ENCODE measurements at places on chromosomes 7 and 10.

DNA sequence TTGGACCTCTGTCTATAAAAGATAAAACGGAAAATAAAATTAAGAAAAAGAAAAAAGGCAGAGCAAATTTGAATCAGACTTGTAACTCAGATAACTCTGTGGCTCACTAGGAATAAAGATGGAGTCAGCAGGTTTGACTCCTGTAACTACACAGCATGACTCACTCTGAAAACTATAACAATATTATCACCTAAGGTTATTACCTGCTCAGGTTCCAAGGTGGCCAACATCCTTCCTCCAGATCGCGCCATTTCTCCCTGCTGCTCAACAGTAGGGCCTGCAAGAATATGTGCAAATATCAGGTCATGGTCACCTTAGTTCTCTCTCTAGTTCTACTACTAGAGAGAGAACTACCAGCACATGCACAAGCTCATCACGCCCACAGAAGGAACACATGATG lies 30.0 kb downstream of the ALDH18A1 start:
- DNase-seq: no peak

- no peak for DNase-seq
These were observed 32.9 kb upstream of the JCAD start for GRCh38 chr10:30092151-30092790.

DNA sequence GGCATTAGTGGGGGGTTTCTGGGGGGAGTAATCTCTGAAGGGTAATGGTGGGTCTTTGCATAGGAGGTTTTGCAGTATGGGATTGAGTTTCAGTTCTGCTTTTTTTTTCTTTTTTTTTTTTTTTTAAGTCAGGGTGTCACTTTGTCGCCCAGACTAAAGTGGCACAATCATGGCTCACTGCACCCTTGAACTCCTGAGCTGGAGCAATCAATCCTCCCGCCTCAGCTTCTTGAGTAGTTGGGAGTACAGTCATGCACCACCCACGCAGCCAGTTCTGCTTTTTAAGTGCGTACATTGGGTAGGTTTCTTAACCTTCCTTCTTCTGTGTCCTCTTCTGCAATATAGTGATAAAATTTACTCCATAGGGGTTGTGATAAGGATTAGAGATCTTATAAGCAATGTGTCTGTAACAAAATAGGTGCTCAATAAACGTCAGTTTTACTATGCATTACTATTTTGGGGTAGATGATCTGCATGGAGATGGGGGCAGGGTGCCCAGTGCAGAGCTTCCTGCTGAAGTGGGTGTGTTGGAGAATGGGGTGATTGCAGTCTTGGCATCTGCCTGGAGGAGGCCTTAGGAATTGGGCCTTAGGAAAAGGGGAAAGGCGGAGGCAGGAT lies 9.6 kb downstream of the KAZALD1 start:
- DNase-seq: peak; percentile 20

GRCh38 chr10:13703101-13703818 lies 116.5 kb downstream of the PRPF18 start:
- DNase-seq: no peak

DNA sequence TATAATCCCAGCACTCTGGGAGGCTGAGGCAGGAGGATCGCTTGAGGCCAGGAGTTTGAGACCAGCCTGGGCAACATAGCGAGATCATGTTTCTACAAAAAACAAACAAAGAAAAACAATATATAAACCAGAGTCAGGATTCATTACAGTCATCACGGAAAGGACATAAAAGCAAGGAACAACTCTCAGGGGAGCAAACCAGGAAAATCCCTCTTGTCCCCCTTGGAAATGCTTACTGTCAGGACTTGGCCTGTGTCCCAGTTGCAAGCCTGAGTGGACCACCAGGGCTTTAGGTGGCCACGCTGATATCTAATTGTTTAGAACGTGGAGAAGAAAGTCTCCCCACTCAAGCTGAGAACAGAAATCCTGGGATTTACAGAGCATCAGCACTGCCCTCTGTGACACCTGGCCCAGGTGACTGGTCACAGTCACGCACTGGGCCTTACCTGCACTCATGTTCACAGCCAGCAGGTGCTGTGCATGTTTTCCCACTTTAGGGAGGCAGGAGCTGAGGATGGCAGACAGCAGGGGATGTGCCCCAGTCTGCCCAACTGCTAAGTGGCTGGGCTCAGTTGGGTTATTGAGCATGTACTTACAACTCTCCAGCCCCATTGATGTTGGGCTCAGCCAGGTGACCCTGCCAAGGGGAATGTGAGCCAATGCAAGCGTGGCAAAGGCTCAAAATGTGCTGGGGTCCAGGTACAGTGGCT lies 60.9 kb downstream of the TMEM130 start:
- no peak for DNase-seq

- DNase-seq: no peak
These were observed 252.7 kb upstream of the MBL2 start for GRCh38 chr10:53025172-53025711.

DNA sequence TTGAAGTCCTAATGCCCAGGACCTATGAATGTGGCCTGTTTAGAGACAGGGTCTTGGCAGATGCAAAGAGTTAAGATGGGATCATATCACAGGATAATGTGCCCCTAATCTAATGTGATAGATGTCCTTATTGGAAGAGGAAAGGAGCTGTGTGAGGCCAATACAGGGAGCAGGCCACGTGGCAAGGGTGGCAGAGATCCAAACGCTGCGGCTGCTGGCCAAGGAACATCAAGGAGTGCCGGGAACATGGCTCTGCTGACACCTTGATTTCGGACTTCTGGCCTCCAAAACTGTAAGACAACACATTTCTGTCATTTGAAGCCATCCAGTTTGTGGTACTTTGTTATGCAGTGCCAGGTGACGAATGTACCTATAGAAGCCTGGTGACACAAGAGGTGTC lies 37.7 kb upstream of the EZH2 start:
- DNase-seq: no peak

DNA sequence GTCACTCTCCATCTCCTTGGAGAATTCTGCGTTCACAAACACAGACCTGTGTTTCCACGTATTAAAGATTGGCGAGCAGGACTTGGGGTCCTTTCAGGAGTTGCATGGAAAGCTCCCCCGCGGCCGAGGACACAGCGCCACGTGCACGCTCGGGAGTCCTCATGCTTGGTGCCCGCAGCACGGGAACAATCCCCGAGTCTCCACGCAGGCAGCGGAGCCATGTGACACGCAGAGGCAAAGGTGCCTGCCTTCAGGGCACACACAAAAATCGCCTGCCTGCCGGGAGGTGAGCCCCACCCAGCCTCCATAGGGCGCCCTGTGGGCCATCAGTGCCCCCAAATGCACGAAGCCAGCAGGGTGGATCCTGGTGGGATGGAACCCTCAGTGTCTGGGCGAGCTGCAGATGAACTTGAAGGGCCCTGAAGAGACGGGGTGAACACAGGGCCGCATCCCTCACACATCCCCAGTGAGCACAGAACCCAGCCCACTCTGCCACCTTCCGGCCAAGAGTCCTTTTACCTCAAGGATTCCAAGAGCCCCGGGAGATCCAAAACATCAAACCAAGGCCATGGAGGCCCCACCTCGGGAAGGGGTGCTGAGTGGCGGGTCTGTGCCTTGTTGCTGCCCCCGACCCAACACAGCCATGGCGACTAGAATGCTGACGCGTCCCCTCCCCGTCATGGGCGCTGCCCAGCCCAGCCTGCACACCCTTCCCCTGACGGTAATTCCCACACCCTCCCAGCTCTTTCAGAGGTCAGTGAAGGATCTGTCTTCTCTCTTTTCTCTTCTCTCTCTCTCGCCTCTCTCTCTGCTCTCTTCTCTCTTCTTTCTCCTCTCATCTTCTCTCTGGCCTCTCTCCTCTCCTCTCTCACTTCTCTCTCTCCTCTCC lies 55.9 kb downstream of the CFAP46 start:
- DNase-seq: no peak

GRCh38 chr10:77944519-77944918 lies 18.0 kb upstream of the DLG5 start:
- DNase-seq: no peak

- no peak for DNase-seq
These were observed 20.6 kb upstream of the CABCOCO1 start for GRCh38 chr10:61642150-61642571.

DNA sequence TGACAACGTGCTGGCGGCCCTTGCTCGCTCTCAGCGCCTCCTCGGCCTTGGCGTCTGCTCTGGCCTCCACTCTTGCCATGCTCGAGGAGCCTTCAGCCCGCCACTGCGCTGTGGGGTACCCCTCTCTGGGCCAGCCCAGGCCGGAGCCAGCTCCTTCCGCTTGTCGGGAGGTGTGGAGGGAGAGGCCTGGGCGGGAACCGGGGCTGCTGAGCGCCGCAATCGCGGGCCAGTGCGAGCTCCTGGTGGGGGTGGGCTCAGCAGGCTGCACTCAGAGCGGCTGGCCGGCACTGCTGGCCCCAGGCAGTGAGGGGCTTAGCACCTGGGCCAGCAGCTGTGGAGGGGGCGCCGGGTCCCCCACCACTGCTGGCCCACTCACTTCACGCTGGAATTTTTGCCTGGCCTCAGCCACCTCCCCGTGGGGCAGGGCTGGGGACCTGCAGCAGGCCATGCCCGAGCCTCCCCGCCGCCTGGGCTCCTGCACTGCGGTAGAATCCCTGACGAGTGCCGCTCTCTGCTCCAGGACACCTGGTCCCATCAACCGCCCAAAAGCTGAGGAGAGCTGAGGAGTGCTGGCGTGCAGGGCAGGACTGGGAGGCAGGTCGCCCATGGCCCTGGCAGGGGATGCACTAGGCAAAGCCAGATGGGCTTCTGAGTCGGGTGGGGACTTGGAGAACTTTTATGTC lies 372.2 kb upstream of the NRG3 start:
- DNase-seq: no peak

- no peak for DNase-seq
These were observed 273.6 kb upstream of the PODXL start for GRCh38 chr7:131829947-131830558.

GRCh38 chr7:97555857-97556421 lies 175.9 kb upstream of the TAC1 start:
- DNase-seq: no peak

DNA sequence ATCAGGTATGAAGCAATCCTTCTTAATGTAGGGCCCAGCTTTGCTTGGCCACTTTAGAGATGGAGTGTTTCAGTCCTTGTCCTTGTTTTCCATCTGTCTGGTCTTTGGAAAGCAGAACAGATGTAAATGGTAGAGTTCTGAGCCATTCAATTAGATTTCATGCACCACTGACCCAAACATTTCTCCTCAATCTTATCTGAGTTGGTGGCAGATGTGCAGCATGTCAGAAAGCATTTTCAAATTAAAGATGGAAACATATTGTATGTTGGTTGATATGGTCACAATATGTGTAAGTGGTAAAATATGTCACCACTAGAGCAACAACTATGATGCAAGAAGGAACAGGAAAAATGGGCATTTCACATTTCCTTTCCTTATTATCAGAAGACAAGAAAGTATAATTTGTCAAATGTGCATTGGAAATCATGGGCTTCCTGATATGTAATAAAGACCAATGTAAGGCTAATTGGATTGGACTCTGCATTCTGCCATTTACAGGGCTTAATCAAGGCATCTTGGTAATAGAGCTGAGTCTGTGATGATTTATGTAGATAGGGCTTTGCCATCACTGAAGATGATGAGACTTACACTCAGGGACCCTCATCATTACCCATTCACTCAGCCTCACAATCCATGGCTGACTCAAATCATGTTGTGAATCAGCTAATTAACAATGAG lies 750.7 kb downstream of the NRG3 start:
- no peak for DNase-seq

- no peak for DNase-seq
These were observed 3.4 kb downstream of the CALHM2 start for GRCh38 chr10:103448746-103449145.

GRCh38 chr10:112330162-112330561 lies 43.8 kb upstream of the ACSL5 start:
- DNase-seq: no peak

GRCh38 chr10:12341526-12341925 lies 7.8 kb upstream of the CAMK1D start:
- DNase-seq: no peak

- DNase-seq: no peak
These were observed 868 bp downstream of the EMX2 start for GRCh38 chr10:117543225-117544003.
